GM18507 (cell line): ENCODE measurements at places on chromosomes 11 and 22.

DNA sequence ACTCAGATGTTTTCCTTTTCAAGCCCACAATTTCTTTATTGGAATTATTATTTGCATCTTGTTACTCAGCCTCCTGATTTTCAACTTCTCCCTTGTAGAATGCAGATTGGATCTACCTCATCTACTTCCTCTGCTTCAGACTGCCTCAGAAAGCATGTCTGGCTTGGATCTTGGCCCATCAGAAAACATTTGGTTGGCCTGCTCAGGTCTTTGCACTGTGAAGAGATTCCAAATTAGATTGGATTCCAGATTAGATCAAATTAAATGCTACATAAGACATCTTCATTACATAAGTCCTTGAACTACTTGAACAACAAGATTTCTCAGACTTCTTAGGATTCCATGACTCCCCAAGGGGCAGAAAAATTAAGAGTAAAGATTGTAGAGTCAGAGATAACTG lies 358.0 kb downstream of the DLG2 start:
- no peak for DNase-seq

DNA sequence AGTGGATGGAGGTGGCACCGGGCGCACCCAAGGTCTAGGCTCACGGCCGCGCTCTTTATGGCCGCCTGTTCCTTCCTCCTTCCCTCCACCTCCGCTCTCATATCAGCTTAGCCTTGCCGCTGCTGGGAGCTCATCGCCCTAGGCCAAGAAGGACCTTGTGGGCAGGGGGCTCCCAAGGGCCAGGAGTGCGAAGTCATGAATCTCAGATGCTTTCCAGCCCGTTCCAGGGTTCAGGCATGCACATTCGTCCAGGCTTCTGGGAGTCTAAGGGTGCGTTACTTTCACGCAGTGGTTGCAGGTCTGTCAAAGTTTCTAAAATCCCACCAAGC lies 4.1 kb upstream of the GALR3 start:
- DNase-seq, result no peak

GRCh38 chr11:121358760-121359159 lies 66.2 kb downstream of the SC5D start:
- no peak for DNase-seq

DNA sequence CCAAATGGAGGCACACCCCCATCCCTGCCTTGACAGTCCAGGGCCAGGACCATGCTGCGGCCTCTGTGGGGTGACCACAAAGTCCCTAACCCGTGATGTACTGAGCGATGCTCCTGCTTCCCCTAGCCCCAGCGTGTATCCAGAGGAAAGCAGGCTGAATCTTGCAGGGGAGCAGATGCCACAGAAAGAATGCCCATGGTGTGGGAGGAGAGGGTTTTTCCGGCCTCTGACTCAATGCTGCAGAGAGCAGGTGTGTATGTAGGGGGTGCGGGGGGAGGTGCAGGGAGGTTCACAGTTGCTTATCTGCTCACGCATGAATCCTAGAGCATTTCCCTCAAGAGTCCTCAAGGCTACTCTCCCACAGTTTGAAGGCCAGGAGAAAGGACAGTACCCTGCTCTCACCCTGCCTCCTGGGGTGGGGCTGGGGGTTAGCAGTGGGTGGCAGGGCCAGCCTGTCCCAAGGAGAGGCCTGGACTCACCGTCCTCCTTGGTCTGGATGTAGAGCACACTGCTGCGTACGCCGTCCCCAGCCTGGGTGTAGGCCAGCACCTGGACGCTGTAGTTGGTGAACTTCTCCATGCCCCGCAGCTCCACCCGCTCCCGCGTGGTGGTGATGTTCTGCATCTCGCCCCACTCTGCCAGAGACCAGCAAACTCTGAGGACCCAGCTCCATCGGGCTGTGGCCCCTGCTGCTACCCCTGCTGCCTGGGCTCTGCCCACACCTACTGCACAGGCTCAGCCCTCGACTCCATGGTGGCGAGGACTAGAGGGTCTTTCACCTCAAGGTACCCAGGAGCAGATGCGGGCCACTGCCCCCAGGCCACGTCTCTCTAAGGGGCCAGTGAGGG lies 130.8 kb downstream of the CEP164 start:
- peak; percentile 39 for DNase-seq

DNA sequence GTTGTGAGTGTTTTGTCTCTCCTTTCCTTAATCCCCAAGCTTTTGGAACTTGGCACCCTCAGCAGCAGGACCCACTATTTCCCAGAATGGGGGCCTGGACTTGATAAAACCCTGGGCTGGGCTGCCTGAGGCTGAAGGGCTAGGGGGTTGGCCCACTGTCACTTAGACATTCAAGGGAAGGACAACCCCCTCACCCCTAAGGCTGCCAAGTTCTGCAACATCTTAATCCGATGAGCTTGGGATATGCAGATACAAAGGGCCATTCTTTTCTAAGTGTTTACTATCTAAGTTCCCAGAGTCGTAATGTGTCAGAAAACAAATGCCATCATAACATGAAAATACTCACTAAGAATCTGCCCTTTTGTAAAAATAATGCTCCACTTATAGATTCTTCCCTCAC lies 42.9 kb downstream of the IRAG1 start:
- DNase-seq, result no peak

DNA sequence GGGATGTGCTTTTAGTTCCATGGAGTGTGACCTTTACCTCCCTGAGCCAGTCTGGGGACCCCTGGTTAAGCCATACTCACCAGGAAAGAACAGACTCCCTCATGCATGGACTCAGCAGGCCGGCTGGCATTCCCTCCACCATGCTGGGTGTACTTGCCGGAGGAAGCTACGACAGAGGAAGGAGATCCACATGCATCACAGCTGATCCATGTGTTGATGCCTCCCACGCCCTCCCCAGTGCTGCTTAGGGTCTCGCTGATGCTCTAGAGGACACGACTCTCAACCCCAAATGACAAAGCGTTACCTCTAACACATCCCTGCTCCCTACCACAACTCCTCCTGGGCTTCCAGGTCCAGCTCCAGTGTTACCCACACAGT lies 39.8 kb downstream of the GAB4 start:
- no peak for DNase-seq

DNA sequence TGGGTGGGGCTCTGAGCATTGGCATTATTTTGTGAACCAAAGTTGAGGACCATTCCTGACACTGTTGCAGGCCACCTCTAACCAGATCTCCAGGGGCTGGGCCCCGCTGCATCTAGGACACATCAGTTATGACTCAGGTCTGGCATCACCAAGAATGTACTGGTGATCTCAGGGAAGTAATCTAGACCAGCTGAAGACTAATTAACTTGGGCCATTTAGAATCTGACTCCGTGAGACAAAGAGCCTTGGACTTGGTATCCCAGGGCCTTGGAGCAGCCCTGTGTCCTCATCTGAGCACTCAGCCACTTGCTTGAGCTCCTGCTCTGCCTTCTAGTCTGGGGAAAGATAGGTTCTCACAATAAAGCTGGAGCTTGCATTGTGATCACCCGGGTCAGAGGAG lies 200.6 kb downstream of the KIRREL3 start:
- DNase-seq, result no peak

DNA sequence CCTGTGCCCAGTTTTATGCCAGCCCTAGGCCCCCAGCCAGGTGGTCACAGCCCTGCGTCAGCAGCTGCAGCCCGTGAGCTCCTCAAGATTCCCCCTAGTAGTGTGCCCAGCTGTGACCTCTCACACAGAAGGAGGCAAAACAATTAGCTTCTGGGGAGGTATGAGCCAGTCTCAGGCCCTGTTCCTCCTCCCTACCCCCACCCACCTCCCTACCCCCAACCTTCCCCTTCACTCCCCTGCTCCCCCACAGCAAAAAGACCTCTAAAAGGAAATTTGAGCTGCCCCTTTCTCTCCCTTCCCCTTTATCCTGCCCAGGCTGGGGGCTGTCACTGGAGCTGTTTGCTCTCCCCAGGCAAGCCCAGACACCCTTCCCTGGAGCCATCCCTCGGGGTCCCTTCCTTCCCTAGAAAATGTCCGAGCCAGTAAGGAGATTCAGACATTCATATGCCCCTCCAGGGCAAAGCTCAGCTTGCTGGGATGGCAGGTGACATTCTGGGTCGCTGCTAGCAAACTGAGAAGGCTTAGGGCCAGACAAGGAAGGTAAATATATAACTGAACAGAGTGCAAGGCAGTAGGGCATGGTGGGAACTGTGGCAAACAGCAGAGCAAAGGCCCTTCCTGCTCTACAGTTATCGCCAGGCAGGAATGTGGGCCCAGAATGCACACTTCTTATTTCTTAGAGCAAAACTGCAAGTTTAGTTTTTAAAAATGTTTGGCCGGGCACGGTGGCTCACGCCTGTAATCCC lies 300.2 kb downstream of the MN1 start:
- DNase-seq, result no peak
